Breast epithelium (tissue), 4 donors: ENCODE measurements at places on chromosomes 2 and 18. TPM values are rescaled to one million over a fixed set of nuclear protein-coding genes. Genes with fewer than 3 reads are reported as not detected.
A peak's percentile ranks its signal among the peaks of the same experiment; 100 is the strongest.

DNA sequence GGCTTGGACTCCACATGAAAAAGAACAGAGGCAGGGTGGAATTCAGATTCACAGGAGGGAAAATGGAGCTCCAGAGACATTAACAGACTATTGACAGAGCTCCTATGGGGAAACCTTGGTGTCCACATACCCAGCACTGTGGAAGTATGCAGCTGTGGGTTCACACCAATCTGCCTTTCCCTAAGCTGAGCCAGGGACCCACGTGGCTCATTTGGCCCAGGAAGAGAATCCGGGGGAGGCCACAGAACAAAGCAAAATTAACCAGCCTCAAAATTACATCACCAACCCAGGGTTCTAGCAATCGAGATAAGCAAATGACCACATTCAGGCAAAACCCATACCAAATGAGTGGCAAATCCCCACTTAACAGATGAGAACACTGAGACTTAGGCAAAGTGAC is 105.8 kb upstream of the TWIST2 start:
- no peak overlapping the region for H3K4me3 ChIP-seq
- H3K27ac ChIP-seq = no peak overlapping the region
- no peaks in the 10 kb centered on the region for H3K27me3 ChIP-seq
- H3K36me3 ChIP-seq = no peaks in the 10 kb centered on the region

- H3K27ac ChIP-seq = peak overlapping the region; percentile 87
- H3K4me3 ChIP-seq = peak overlapping the region; percentile 79
- DNase-seq = no peak
- no peaks in the 10 kb centered on the region for H3K4me1 ChIP-seq
Measured at GRCh38 chr2:42359965-42360483, 993 bp downstream of the COX7A2L start.

DNA sequence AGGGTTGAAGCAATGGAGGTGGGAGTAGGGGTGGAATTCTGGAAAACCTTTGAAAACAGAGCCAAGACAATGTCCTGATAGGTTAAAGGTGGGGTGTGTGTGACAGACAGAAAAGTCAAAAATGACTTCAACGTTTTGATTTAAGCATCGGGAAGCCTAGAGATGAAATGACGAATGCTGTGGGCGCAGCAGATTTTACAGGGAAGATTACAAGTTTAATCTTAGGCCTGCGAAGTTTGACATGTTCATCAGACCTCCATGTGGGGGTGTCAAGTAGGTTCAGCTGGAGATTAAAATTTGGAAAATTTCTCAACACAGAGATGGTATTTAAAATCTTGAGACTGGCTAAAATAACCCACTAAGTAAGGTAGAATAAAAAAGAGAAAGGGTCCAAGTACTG is 453.3 kb downstream of the TXNL1 start:
- no peak overlapping the region for H3K4me3 ChIP-seq
- no peaks in the 10 kb centered on the region for H3K27me3 ChIP-seq
- DNase-seq = no peak
- no peaks in the 10 kb centered on the region for H3K36me3 ChIP-seq
- H3K4me1 ChIP-seq = no peaks in the 10 kb centered on the region

- H3K4me1 ChIP-seq = no peaks in the 10 kb centered on the region
- H3K4me3 ChIP-seq = no peak overlapping the region
- no peaks in the 10 kb centered on the region for H3K27me3 ChIP-seq
- H3K36me3 ChIP-seq = no peaks in the 10 kb centered on the region
- H3K27ac ChIP-seq = no peak overlapping the region
Measured at GRCh38 chr18:53686965-53687364, 537.5 kb downstream of the MBD2 start.

GRCh38 chr2:210860276-210860675 is 303.9 kb downstream of the CPS1 start:
- no peak overlapping the region for H3K4me3 ChIP-seq
- H3K36me3 ChIP-seq = no peaks in the 10 kb centered on the region
- H3K27ac ChIP-seq = no peak overlapping the region
- no peaks in the 10 kb centered on the region for H3K4me1 ChIP-seq

DNA sequence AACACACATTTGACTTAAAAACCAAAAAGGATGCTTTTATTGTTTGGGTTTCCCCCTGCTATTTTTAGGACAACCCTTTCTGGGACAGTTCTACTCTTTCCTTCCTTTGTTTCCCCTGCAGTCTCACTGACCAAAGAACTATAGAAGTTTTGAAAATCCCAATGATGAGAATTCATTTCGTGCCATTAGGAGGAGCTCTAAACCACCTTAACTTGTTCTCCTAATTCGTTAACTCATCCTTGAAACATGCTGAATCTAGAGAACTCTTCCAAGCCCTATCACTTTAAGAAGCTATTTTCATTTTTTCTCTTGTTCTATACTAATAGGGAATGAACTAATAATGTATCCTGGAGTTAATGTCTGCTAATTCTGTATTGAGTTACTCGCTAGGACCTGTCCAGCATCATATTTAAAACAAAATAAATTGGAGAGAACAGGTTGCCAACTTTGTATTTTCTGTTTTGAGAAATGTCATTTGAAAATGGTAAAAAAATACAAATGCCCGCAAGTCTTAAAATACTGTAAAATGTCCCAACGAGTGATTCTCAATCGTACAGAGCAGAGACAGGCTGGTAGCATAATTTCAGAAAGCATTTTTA is 62.9 kb downstream of the AFTPH start:
- peaks cover 5% of the 10 kb centered on the region for H3K36me3 ChIP-seq
- DNase-seq = no peak
- no peaks in the 10 kb centered on the region for H3K4me1 ChIP-seq
- no peaks in the 10 kb centered on the region for H3K27me3 ChIP-seq
- no peak overlapping the region for H3K27ac ChIP-seq
- no peak overlapping the region for H3K4me3 ChIP-seq

GRCh38 chr2:160402501-160402900 is 91.1 kb downstream of the RBMS1 start:
- no peaks in the 10 kb centered on the region for H3K27me3 ChIP-seq
- H3K36me3 ChIP-seq = no peaks in the 10 kb centered on the region
- no peak overlapping the region for H3K4me3 ChIP-seq
- DNase-seq = no peak
- no peak overlapping the region for H3K27ac ChIP-seq
- H3K4me1 ChIP-seq = no peaks in the 10 kb centered on the region

LOXHD1 gene
- 0.59 TPM for total RNA-seq

DNA sequence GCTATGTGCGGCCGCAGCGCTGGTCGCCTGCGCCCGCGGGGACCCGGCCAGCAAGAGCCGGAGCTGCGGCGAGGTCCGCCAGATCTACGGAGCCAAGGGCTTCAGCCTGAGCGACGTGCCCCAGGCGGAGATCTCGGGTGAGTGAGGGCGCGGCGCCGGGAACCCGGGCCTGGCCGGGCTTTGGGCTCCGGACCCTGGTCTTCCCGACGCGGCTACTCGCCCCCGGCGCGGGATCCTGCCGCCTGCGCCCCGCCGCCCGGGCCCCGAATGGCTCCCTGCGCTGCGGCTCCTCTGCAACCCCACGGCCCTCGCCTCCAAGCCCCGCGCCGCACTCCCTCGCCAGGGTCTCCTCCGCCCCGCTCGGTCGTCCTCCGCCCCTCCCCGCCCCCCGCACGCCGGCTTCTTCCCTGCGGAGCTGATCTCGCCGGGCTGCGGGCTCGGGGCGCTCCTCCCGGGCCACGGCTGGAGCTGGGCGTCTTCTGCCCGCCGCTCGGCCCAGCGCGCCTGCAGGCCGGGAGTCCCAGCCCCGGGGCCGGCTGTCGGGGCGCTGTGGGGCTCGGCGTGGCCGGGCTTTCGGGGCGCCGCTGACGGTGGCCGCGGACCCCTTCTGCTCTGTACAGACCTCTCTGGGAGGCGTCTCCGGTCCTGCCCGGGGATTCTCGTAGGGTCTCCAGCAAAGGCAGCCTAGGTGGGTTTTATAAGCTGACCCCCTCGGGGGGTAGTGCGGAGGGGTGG is 652 bp downstream of the GPC1 start:
- H3K36me3 ChIP-seq = no peaks in the 10 kb centered on the region
- no peak for DNase-seq
- H3K4me3 ChIP-seq = peak overlapping the region; percentile 67
- H3K27me3 ChIP-seq = no peaks in the 10 kb centered on the region
- H3K4me1 ChIP-seq = peaks cover 16% of the 10 kb centered on the region
- peak overlapping the region; percentile 88 for H3K27ac ChIP-seq

ABHD3 gene
- 13.1 TPM for total RNA-seq

DNA sequence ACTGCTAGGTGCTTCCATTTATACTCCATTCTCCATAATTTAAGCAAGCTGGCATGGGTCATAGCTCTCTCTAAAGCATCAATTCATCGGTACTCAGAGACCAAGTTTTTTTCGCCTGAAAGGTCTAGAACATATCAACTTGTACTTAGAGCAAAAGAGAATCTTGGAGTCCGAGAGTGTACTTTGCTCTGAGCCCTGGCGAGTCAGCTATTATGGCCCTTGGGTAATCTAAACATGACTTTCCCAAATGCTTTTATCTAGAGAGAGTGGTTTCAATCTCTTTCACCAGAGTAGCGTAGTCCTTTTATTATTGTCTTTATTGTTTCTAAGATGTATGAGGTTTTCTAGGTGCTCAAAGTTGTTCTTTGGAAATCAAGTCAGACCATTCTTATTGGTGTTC is 34.4 kb downstream of the MAIP1 start:
- no peaks in the 10 kb centered on the region for H3K4me1 ChIP-seq
- no peak for DNase-seq
- no peak overlapping the region for H3K4me3 ChIP-seq
- no peak overlapping the region for H3K27ac ChIP-seq

TMEM182 gene
- total RNA-seq = 5.3 TPM

ZSWIM2 gene
- 0.32 TPM for total RNA-seq

DNA sequence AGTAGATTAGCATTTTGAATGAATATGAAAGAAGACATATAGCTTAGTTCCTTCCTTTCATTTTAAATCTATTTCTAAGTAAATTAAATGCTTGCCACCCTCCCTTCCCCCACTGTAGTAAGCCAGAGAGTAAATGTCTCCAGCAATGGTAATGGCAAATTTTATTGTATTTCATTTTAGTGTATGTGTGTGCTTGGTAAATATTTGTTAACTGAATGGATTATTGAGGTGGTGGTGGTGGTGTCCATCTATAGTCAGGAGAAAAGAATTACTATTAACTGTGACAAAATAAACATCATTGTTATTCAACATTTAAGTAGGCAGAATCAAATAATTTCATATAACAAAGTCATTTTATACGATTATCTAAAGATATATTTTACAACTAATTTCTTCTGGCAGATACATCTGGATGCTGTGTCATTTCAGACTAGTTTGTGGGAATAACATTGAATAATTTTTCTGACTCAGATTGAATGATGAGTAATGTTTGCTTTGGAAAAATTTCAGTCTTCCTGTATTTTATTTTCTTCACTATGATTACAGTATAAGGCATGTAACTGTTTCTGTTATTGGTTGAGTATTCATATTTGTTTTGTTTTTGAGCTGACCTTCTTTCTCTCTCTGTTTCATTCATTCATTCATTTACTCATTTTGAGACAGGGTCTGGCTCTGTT is 18.3 kb downstream of the ASXL3 start:
- no peak overlapping the region for H3K27ac ChIP-seq
- no peaks in the 10 kb centered on the region for H3K36me3 ChIP-seq

DNA sequence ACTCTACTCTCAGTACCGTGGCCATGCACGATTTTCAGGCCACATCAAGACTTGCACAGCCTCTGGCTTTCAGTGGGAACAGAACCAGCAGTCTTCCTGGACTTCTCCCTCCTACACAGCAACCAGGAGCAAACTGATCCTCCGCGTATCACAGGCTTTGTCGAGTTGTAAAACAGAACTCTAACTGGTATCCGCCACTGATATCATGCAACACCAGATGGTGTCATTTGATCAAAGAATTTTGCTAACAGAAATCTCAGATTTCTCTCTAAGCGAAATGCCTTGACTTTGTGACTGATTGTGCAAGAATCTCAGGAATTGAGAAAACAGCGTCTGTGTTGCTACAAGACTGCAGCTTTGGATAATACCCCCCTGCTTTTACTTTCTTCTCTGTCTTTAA is 85.7 kb downstream of the COPS8 start:
- no peak overlapping the region for H3K4me3 ChIP-seq
- H3K4me1 ChIP-seq = no peaks in the 10 kb centered on the region
- no peak for DNase-seq
- H3K36me3 ChIP-seq = no peaks in the 10 kb centered on the region
- H3K27ac ChIP-seq = peak overlapping the region; percentile 59
- H3K27me3 ChIP-seq = no peaks in the 10 kb centered on the region

- no peaks in the 10 kb centered on the region for H3K36me3 ChIP-seq
- H3K4me3 ChIP-seq = no peak overlapping the region
- DNase-seq = no peak
- H3K27me3 ChIP-seq = no peaks in the 10 kb centered on the region
- no peak overlapping the region for H3K27ac ChIP-seq
Measured at GRCh38 chr2:79824086-79824786, 311.4 kb downstream of the CTNNA2 start.

GRCh38 chr2:142670362-142670761 is 207.1 kb upstream of the KYNU start:
- no peak for DNase-seq
- H3K36me3 ChIP-seq = no peaks in the 10 kb centered on the region
- H3K4me1 ChIP-seq = no peaks in the 10 kb centered on the region
- no peak overlapping the region for H3K27ac ChIP-seq

LCT gene
- total RNA-seq = not detected

GRCh38 chr18:51953521-51953920 is 386.5 kb upstream of the DCC start:
- no peaks in the 10 kb centered on the region for H3K36me3 ChIP-seq
- H3K27ac ChIP-seq = no peak overlapping the region
- no peaks in the 10 kb centered on the region for H3K4me1 ChIP-seq
- no peak for DNase-seq
- H3K4me3 ChIP-seq = no peak overlapping the region

DNA sequence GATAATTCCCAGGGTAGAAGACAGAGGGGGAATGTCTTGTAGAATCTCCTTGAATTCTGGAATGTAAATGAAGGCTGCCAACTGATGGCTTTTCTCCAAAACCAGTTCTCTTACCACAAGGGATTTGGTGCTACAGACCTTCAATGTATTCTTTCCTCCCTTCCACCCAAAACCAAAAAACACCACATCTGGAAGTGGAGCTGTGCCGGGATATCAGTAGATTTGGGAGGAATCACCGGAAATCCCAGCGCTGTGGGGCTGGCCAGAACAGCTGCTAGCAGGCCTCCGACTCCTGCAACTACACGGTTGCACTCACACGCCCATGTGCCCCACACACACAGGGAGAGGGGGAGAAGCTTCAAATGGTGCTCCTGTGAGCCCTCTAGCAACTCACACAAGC is 45.7 kb downstream of the RPL31 start:
- H3K27ac ChIP-seq = peak overlapping the region; percentile 73
- DNase-seq = no peak
- H3K4me1 ChIP-seq = no peaks in the 10 kb centered on the region
- no peaks in the 10 kb centered on the region for H3K27me3 ChIP-seq
- no peaks in the 10 kb centered on the region for H3K36me3 ChIP-seq
- no peak overlapping the region for H3K4me3 ChIP-seq

ERICH2 gene
- not detected for total RNA-seq

AMER3 gene
- not detected for total RNA-seq

DNA sequence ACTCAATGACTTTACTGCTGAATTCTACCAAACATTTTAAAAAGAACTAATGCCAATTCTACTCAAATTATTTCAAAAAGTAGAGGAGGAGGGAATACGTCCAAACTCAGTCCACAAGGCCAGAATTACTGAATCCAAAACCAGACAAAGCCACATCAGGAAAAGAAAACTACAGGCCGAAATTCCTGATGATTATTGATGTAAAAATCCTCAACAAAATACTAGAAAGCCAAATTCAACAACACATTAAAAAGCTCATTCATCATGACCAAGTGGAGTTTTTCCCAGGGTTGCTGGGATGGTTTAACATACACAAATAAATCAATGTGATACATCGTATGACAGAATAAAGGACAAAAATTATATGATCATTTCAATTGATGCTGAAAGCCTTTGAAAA is 103.9 kb upstream of the UBE2E3 start:
- no peaks in the 10 kb centered on the region for H3K4me1 ChIP-seq
- H3K36me3 ChIP-seq = no peaks in the 10 kb centered on the region
- no peak overlapping the region for H3K27ac ChIP-seq
- H3K27me3 ChIP-seq = no peaks in the 10 kb centered on the region
- no peak for DNase-seq
- no peak overlapping the region for H3K4me3 ChIP-seq
